ENCODE measurements at places on chromosomes 4 and X.

DNA sequence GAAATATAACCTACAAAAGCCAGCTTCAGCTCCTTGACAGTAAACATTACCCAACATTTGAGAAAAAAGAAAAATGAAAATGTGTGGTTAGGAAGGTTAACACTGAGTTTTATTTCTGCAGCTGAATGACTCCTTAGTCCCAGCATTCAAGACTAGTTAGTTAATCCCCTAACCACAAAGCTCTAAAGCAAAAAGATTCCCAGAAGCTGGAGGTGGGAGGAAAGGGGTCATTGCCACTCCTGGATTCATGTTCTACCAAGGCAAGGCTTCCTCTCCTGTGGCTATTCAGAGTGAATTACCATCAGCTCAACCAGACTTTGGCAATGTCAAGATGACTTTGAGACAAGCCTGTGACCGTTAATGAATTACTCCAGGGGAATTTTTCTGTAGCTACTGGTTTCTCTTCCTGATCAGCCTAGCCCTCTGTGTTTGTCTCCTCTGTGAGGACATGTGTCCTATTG is 63.6 kb downstream of the HADH start:
- no peak for DNase-seq

- no peak for DNase-seq
Measured at GRCh38 chrX:23366914-23367313, 32.3 kb downstream of the PTCHD1 start.

DNA sequence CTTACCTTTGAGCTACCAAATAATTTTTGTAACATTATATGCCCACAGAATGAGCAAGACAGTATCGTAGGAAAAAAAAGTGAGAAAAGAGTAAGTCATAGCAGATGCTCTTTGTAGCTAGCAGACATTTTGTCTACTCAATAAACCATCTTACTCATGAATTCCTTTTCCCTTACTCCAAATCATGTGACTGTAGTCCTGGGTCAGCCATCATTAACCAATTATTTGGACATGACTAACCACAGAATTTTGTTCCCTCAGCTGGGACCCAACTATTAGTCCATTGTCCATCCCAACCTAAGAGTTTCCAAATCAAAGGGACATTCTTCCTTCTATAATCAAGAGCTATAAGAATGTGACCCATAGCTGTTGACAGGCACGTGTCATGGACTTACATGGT is 11.4 kb downstream of the UBE2D3 start:
- no peak for DNase-seq

DNA sequence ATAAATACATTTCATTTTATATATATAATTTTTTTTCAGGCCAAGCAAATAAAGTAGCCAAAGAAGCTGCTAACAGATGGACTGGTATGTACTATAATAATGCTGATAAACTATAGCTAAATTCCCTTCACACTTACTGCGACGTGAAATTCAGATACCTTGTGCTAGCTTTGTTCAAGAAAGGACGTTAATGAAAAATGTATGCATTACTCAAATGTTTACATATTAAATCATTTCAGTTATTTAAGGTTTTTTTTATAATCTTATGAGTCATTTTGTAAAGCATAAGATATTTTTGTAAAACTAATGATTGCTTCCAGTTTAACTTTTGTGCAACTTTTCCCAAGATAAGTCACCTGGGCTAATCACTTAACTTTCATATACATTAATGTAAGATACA is 57.2 kb upstream of the TMEM131L start:
- no peak for DNase-seq

DNA sequence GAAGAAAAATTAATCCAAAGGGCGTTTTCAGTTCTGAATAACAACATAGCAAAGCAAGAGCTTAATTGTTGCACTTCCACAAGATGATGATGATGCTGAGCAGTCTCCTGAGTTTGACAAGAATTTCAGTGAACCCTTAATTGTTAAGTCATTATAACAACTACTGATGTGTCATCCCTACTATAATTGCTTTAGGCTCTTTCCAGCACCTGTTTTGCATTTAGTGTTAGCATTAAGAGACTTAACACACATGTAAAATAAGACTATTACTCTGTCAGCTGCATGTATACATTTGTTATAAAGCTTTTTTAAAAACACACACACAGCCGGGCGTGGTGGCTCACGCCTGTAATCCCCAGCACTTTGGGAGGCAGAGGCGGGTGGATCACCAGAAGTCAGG is 37.9 kb upstream of the GALNT7 start:
- DNase-seq, result no peak

GRCh38 chrX:43552156-43552555 is 103.9 kb upstream of the MAOA start:
- no peak for DNase-seq

GRCh38 chr4:17535242-17535641 is 20.3 kb downstream of the CLRN2 start:
- no peak for DNase-seq

DNA sequence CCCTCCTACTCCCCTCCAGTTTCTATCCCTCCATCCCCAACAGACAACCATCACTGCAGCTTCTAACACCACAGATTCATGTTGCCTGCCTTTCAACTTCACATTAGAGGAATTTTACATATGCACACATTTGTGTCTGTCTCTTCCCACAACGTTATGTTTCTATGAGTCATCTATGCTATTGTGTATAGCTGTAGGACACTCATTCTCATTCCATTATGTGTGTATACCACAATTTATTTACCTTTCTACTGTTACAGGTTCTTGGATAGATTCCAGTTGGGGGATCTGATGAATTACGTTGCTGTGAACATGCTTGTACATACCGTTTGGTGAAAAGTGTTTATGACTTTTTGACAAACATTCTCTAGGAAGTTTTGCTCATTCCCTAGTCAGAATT is 58.8 kb upstream of the TRPC3 start:
- no peak for DNase-seq

- no peak for DNase-seq
Measured at GRCh38 chr4:89847571-89848325, 10.8 kb upstream of the SNCA start.

- DNase-seq, result no peak
Measured at GRCh38 chr4:85370400-85371032, 104.4 kb upstream of the ARHGAP24 start.

DNA sequence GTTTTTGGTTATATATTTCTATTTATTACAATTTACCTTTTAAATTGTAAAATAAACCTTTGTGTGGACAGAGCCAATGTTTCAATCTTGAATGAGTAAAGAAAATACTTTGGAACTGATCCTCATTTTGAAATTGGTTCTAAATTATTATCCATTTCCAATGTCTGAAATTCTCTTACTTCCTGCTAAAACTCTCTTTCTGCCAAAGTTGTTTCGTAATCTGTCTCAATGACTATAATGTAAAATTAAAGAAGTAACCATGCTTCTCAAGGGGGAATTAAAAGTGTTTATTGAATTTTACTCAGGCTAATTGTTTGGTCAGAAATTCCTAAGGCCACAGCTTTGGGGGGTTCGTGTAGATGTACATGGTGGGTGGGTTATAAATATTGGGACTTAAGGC is 34.8 kb downstream of the YIPF6 start:
- DNase-seq, result no peak

DNA sequence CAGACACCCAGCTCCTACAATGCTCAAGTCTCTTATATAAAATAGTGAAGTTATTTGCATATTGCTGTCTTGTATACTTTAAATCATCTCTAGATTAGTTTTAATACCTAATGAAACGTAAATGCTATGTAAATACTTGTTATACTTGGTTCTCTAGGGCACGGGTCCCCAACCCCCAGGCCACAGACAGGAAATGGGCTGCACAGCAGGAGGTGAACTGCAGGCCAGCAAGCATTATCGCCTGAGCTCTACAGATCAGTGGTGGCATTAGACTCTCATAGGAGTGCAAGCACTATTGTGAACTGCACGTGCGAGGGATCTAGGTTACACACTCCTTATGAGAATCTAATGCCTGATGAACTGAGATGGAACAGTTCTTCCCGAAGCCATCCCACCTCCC is 395.9 kb upstream of the EMCN start:
- no peak for DNase-seq

DNA sequence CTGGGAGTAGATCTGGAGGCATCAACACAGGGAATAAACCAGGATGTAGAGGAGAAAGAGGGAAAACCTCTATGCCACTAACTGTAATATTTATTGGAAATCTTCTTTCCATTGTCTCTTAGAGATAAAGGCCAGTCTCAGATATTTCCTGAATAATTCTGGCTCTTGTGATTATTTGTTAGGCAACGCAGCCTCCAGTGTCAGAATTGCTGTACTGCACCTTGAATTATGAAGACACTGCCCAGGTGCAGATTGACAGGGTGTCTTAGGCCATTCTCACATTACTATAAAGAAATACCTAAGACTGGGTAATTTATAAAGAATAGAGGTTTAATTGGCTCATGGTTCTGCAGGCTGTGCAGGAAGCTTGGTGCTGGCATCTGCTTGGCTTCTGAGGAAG is 100.7 kb upstream of the ZDHHC15 start:
- no peak for DNase-seq

- no peak for DNase-seq
Measured at GRCh38 chrX:151099001-151099400, 77.4 kb upstream of the GPR50 start.

DNA sequence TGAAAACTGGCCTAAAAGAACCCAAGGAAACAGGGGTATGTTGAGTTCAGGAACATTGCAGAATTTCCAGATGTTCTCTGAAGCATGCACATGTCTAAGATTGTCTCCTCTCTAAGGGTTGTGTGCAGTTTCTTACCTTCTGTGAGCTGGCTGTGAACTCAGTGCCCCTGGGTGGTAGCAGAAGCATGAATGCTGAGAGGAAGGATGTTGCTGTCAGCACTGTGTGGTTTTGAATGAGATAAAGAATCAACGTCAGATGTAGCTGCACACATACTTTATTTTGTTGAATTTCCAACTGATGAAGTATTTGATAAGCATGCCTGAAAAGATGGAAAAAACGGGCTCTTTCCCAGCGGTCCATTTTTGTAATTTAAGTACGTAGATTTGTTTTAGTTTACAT is 23.8 kb upstream of the CD38 start:
- no peak for DNase-seq

DNA sequence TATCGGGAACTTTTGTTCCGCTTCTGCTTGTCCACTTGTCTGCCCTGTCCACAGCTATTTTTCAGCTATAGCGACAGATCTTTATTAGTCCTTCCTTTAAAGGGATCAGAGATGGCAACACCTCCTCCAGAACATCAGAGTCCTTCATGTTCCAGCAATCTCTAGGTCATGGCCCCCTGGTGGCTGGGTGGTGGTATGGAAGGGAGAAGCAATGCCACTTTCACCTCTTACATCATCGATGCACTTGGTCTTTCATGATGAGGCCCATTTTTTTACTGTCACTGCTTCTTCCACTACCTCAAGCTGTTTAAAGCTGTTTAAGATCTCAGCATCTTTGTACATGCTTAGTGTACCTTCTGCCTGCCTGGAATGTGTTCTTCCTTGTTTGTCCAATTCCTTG is 106.7 kb downstream of the ARHGAP6 start:
- peak; percentile 39 for DNase-seq

DNA sequence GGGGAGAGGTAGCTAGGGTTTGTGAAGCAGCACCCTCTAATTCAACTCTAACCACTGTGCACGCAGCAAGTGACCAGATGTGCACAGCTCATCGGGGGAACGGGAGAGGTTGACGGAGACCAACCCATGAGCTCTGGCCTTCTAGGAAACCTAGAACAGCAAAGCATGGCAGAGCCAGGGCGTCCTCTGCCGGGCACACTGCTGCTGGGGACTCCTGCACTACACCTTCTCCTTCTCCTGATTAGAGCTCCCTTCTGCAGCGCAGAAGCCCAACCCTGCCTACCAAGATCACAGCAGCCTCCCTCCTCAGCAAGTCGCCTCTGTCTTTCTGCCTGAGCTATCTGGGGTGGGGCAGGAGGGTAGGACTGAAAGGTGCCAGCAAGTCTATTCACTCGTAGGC is 252.3 kb upstream of the PSAPL1 start:
- DNase-seq, result no peak

DNA sequence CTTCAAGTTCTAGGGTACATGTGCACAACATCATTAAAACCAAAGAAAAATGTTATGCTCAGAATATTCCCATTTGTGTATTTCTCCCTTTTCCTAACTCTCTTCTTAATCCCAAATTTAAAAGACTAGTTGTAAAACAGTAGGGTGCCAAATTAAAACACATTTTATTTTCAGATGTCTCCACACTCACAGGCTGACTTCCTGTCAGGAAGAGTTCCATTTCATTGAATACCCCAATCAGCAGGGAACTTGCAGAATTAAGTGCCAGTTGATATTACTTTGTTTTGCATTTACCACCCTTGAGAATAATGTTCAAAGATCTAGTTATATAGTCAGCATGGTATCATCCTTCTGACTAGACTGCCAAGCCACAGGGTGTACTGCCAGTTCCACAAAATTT is 207.9 kb downstream of the MAB21L2 start:
- DNase-seq, result no peak

- no peak for DNase-seq
Measured at GRCh38 chr4:44071959-44072955, 376.4 kb downstream of the KCTD8 start.

GRCh38 chr4:139256349-139256748 is 23.7 kb downstream of the MGARP start:
- no peak for DNase-seq

- DNase-seq, result no peak
Measured at GRCh38 chrX:22325096-22325495, 52.4 kb downstream of the CBLL2 start.

DNA sequence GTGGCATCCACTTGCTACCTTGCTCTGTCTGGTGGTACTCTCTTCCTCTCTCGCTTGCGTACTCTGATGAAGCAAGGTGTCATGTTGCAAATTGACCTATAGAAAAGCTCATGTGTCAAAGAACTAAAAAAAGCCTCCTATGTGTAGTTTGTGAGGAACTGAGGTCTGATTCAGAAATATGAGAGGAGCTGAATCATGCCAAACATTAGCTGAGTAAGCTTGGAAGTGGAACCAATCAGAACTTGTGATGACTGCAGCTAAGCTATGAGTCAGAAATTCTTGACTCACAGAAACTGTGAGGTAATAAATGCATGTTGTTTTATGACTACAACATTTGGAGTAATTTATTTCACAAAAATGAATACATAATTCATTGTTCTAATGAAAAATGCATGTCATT is 2138.8 kb downstream of the PCDH7 start:
- no peak for DNase-seq

- DNase-seq, result no peak
Measured at GRCh38 chr4:145521282-145521681, 39.6 kb downstream of the SMAD1 start.

DNA sequence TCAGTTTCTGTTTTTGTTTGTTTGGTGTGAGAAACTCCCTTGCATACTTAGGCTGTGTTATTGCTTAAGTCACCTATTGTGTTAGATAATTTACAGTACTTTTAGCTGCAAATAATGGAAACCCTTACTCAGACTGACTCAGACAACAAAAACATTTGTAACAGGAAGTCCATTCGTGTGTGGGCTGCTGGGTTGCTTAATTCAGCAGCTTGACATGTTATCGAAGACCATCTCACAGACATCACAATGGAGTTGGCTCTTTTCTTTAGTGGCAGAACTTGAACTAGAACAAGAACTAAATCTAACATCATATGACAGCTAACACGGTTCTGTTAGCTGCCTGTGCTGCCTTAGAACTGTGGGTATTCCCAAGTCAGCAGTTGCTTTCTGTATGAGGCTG is 9.9 kb upstream of the GABRE start:
- DNase-seq, result no peak

Measured in germinal center (tissue), 1 donor.